Activated naive CD4-positive, alpha-beta T cell treated with anti-CD3 and anti-CD28 coated beads for 36 hours (primary cell): ENCODE measurements at places on chromosomes 16 and 17. TPM values are rescaled to one million over a fixed set of nuclear protein-coding genes. Genes with fewer than 3 reads are reported as not detected.

ITGA2B gene
- total RNA-seq = 0.31 TPM

GRCh38 chr17:42485680-42486079 is 27.0 kb downstream of the ATP6V0A1 start:
- DNase-seq = no peak

PRM2 gene
- not detected for total RNA-seq

NPIPA2 gene
- total RNA-seq = 3.6 TPM

DNA sequence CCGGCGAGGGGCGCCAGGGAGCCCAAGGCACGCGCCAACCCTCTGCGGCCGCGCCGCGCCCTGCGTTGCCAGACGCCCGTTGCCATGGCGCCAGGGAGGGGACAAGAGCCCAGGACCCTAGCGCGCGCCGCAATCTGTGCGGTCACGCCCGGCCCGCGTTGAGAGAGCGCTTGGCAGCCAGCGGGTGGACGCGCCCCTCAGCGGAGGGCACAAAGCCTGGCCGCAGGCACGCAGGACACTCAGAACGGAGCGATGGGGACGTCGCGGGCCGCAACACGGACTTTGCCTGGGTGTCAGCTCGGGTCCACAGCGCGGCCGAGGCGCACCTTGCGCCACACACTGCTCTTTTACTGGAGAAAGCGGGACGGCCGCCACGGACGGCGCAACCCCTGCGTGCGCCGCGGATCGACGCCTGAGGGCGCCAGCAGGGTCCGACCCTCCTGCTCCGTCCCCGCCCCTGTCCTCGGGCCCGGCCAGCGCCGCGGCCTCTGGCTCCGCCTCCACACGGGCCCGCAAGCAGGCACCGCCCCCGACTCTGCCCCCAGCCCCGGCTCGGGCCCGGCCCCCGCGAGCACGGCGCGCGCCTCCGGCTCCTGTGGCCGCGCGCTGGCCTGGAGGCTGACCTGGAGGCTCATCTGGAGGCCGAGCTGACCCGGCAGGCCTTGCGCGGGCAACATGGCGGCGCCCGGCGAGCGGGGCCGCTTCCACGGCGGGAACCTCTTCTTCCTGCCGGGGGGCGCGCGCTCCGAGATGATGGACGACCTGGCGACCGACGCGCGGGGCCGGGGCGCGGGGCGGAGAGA is at the start of gene GFER:
GFER (plus strand) TSS at position 650 of the 803 bp plus-strand sequence; CDS start at position 676, 26 bp downstream.
- peak; percentile 74 for DNase-seq

- DNase-seq = no peak
Observed at GRCh38 chr17:48928876-48929811, 15.5 kb downstream of the SNF8 start.

ESRP2 gene
- 0.35 TPM for total RNA-seq

DYNLRB2 gene
- not detected for total RNA-seq

GRIN2C gene
- total RNA-seq = 0.07 TPM

TMED6 gene
- 0.86 TPM for total RNA-seq

RPRML gene
- not detected for total RNA-seq

- no peak for DNase-seq
Observed at GRCh38 chr17:68749349-68750207, 148.4 kb upstream of the FAM20A start.

DNA sequence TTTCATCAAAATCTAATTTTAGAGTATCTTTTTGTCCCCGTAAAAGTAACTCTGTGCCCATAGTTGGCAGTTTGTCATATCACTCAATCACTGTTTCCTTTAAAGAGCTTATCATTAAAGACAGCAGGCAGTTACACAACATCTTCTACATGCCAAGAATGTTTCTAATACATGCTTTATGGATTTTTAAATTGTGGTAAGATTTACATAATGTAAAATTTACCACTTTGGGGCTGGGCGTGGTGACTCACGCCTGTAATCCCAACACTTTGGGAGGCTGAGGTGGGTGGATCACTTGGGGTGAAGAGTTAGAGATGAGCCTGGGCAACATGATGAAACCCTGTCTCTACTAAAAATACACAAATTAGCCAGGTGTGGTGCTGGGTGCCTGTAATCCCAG is 687.2 kb downstream of the WWOX start:
- no peak for DNase-seq

DNA sequence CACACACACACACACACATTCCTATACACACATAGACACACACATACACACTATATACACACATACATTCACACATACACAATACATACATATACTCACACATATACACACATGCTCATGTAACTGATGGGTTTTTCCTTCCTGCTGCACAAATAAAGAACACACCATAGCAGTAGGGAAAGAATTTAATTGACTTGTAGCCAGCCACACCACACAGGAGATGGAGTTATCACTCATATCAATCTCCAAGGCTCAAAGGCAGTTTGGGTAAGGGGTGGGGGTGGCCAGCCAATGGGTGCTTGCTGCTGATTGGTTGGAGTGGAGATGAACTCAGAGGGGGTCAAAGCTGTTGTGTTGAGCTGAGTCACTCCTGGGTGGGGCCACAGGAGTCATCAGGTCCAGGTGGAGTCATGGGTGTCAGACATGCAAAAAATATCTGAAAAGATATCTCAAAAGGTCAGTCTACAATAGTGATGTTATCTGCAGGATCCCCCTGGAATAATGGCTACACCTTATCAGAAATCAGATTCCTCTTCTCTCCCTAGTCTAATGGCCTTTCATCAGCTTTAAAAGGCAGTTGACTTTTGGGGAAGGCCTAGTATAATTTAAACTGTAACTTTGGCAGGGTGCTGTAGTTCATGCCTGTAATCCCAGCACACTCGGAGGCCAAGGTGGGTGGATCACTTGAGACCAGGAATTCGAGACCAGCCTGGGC is 46.1 kb downstream of the WSB1 start:
- peak; percentile 58 for DNase-seq

- no peak for DNase-seq
Observed at GRCh38 chr17:55223524-55223923, 41.2 kb upstream of the HLF start.
